ENCODE measurements at places on chromosomes 5 and 9.

- no peak for DNase-seq
Observed at GRCh38 chr5:118126159-118126558, 862.2 kb downstream of the DTWD2 start.

DNA sequence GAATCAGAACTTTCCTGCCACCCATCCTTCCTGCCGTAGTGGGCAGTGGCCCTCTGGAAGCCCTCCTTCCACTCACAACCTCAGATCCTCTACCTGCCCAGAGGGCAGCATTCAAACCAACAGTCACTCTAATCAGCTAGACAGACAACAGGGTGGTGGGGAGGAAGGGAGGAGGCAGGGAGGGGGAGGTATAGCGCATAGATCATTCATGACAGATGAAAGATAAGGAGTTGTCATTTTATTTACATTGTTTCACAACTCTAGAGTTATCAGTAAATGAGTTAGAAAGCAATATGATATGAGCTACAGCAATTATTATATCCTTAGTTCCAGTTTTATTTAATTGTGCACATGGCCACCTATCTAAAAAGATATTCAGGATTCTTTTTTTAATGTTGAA lies 852 bp downstream of the IL9 start:
- DNase-seq: no peak

- DNase-seq: no peak
Observed at GRCh38 chr9:90505695-90506094, 136.9 kb downstream of the DIRAS2 start.

- no peak for DNase-seq
Observed at GRCh38 chr9:113471143-113471542, 7.6 kb downstream of the RGS3 start.

DNA sequence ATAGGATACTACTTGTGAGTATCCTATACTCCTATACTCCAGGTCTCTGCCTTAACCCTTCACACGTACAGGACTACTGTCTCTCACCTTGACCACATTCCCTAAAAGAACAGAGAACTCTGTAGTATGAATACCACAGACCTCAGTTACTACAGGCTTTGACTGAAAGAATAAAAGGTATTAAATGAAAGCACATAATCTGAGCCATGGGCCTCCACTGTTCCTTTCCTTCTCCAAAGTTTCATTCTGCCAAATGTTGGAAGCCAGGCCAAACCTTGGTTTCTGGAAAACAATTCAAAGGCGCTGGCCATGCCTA lies 191.5 kb downstream of the TSSK1B start:
- no peak for DNase-seq

- DNase-seq: no peak
Observed at GRCh38 chr5:142250119-142250518, 74.7 kb downstream of the SPRY4 start.

DNA sequence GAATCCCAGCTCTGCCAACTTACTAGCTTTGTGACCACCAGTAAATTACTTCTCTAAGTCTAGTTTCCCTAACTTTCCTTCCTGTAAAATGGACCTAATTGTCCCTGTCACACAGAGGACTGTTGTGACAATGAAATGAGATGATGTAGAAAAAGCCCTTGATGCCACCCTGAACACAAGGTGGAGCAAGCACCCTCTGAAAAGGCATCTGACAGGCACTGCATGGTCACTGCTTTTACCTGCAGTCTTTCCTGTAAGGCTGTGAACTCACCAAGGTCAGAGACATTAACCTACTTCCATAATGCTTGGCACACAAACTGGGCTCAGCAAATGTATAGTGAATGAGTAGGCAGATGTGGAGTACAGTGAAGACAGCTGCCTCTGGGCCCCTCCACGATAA lies 6.1 kb downstream of the SLC31A2 start:
- no peak for DNase-seq

GRCh38 chr5:72955143-72955767 lies 586 bp upstream of the FCHO2 start:
- no peak for DNase-seq

DNA sequence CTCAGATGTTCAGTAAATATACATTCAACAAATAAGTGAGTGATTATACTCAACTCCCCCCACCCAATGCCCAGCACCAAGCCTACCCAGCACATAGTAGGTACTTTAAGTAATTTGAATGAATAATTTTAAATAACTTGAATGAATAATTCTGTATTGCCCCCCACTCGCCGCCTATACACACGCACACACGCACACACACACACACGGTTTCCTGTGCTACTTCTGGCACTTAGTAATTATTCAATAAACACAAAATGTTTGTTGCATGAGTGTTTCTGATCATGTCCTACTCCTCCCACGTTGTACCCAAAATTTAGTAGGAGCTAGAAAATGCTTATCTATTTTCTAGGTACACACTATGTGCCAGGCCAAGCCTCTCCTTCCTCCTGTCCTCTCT lies 16.2 kb downstream of the PCDH12 start:
- DNase-seq: no peak

DNA sequence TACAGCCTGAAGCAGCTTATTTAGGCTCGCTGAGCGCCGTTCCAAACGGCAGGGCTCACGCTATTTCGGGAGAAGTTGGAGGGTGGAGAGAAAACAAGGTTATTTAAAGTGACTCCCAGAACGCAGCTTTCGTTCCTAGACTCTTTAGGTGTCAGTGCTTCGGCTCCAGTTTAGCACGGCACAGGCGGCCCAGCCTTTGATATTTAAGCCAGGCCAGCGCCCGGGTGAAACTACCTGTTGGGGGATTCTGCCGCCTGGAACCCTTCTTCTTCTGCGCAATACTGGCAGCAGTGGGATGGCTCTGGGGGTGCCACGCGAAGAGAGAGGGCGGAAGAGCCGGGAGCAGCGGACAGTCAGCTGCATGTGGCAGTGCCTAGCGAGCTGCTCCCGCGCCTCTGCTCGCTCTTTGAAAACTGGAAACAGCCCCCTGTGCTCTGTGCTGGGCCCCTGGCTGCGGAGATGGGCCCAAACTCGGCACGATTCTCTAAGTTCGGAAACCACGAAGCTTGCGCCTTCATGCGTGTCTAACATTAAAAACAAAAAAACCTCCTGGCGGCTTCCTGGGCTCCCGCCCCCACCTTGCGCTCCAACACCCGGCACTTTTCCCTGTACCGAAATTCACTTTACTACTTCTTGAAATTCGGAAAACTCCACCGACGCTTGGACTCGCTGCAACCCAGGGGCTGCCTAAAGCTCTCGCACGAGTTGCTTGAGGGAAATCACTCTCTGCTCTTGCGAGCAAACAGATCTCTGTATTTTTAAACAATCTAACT lies 34.6 kb upstream of the NFIB start:
- no peak for DNase-seq

- no peak for DNase-seq
Observed at GRCh38 chr5:76499507-76500161, 96.5 kb downstream of the IQGAP2 start.

GRCh38 chr5:172170251-172170701 lies 17.7 kb downstream of the STK10 start:
- DNase-seq: no peak

DNA sequence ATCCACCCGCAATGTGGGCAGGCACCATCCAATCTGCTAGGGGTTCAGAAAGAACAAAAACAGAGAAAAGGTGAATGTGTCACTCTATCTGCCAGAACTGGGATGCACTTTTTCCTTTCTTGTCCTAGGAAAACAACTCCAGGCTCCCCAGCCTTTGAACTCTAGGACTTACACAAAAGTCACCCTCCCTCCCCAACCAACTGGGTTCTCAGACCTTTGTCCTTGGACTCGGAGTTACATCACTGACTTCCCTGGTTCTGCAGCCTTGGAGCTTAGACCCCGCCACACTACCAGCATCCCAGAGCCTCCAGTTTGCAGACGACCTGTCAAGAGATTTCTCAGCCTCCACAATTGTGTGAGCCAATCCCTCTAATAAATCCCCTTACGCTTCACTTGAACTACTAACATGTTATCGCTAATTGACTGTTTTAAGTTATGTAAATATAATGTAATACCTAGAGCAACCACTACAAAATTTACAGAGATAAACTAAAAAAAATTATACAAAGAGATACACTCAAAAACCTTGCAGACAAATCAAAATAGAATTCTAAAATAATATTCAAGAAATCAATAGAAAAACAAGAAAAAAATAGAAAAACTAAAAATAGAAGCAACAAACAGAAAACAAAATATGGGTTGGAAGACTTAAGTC lies 5.3 kb upstream of the UBLCP1 start:
- no peak for DNase-seq

- DNase-seq: no peak
Observed at GRCh38 chr5:151737431-151737830, 21.0 kb downstream of the ATOX1 start.

- DNase-seq: no peak
Observed at GRCh38 chr9:131187957-131188356, 62.6 kb downstream of the NUP214 start.

DNA sequence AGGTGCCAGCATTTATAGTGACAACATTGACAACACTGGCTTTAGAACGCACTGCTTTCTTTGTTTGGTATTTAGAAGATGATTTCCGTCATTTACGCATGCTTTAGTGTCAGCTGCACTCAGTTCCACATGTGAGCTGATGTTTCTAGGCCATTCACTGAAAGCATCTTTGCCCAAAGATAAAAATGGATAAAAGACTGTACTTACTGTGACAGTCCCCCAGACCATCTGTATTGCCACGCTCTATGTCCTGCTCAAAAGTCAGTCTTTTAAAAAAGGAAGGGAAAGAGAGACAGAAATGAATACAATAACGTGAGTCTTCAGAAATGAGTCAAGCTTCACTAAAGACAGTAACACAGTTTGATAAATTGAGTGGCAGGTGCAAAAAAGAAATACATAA lies 99.3 kb downstream of the SEMA6A start:
- DNase-seq: no peak

DNA sequence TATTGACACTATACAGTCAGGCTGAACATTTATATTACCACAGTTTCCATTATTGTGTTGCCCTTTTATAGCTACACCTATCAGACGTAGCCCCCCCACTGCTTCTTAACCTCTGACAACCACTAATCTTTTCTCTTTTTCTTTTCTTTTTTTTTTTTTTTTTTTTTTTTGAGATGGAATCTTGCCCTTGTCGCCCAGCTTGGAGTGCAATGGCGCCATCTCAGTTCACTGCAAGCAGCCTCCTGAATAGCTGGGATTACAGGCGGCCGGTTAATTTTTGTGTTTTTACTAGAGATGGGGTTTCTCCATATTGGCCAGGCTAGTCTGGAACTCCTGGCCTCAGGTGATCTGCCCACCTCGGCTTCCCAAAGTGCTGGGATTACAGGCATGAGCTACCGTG lies 75.4 kb downstream of the UHRF2 start:
- DNase-seq: no peak

GRCh38 chr5:80707645-80708044 lies 52.9 kb upstream of the DHFR start:
- no peak for DNase-seq

GRCh38 chr9:133073086-133074014 lies 11.6 kb downstream of the CEL start:
- no peak for DNase-seq

- no peak for DNase-seq
Observed at GRCh38 chr9:89679016-89679415, 74.2 kb downstream of the GADD45G start.

DNA sequence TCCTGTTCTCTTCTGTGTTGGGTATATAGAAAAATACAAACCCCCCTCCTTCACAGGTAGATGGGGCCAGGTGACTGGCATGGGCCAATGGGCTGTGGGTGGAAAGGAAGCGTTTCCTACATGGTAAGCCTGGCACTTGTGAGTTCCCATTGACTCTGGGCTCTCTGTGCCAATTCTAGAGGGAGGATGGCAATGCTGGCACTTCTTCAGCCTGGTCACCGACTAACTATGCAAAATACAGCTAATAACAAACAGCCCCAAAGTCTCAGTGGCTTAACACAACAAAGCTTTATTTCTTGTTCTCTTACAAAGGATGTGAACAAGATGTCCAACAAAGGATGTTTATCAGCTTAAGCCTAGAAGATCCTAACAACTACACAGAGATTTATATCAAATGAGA lies 258.1 kb downstream of the SYK start:
- no peak for DNase-seq

- DNase-seq: no peak
Observed at GRCh38 chr9:19988281-19988680, 199.4 kb upstream of the SLC24A2 start.

DNA sequence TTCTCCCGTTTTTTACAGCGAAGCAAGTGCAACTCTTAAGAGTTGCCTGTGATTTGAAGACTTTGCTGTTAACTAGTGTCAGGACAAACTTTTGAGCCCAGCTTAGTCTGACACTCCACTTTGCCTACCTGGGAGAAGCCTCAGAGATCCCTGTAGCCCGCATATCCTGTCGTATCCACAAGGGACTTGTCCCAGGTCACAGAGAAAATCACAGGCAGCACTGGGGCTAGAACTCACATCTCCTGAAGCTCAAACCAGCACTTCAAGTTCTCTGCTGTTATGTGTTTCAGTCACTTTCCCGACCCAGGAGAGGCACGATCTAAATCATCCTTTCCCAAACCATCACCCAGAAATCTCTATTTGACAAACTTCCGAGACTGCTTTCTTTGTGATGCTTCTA lies 584.5 kb downstream of the ACTL7B start:
- DNase-seq: no peak

DNA sequence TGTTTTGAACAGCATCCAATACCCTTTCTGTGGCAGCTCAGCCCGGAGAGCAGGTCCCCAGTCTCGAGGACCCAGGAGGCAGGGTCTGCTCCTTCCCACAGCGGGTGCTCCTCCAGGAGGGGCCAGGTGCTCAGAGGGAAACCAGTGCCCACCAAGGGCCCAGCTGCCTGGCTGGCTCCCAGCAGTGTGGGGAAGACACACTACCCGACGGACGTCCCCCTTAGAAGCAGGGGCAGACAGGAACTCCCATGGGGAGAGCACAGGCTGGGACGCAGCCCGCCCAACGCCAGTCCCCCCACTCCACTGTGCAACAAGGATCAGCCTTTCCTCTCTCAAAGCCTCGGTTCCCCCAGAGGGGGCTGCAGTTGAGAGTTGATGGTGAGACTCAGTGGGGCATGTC lies 57.6 kb downstream of the ADAMTS2 start:
- DNase-seq: no peak

DNA sequence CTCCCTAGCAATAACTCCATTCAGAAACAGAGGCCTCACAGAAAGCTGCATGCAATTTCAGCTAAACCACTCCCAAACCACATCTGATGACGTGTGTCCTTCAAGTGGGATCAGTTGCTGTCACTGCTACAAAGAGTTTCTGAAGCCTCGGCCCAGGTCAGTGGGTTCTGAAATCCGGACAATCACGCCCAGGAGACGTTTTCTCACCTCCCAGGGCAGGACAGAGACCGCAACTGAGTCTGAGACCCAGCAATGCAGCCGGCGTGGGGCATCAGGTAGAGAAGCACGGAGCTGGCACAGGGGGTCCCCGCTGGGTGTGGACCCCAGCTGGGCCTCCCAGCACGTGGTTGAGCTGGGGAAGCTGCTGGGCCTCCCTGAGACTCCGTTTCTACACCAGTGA lies 2.6 kb upstream of the UBE2QL1 start:
- no peak for DNase-seq

GRCh38 chr5:5572976-5573797 lies 150.7 kb downstream of the ICE1 start:
- no peak for DNase-seq
